ENCODE measurements at places on chromosomes 4 and X.
A peak's percentile ranks its signal among the peaks of the same experiment; 100 is the strongest.

GRCh38 chr4:108030332-108030731 lies 40.6 kb downstream of the HADH start:
- DNase-seq, result peak; percentile 58

- no peak for DNase-seq
Measured at GRCh38 chrX:7202206-7202605, 54.3 kb upstream of the PUDP start.

DNA sequence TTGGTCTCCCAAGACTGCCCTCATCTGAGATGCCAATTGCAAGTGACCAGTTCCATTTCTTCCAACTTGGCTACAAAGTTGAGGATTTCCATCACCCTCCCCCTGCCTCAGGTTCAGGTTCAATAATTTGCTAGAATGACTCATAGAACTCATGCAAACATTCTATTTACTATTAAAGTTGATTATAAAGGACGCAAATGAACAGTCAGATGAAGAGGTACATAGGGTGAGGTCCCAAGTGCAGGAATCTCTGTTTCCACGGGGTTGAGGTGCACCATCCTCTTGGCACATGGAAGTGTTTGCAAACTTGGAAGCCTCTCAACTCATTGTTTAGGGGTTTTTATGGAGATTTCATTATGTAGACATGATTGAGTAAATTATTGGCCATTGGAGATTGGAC lies 41.0 kb downstream of the FGFBP1 start:
- DNase-seq, result no peak

- no peak for DNase-seq
Measured at GRCh38 chr4:101818362-101818761, 27.8 kb downstream of the BANK1 start.

GRCh38 chr4:55733932-55734331 lies 85.7 kb upstream of the EXOC1L start:
- DNase-seq, result no peak

DNA sequence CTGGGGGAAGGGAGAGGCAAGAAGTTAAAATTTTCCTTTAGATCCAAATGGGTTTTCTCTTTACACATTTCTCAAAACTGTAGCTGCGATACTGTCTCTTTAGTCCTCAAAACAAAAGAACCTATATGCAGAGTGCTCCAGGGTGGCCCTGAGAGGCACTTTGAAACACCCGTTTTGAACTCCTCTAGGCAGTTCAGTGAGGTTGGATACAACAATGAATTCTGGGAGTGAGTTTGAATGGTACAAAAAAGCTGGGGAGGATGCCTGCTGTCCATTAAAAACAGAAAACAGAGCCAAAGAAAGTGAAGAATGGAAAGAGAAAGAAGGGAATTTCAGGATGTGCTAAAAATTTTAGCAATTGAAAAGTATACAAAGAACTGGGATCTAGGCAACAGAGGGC lies 23.1 kb downstream of the ENOX2 start:
- DNase-seq, result no peak

DNA sequence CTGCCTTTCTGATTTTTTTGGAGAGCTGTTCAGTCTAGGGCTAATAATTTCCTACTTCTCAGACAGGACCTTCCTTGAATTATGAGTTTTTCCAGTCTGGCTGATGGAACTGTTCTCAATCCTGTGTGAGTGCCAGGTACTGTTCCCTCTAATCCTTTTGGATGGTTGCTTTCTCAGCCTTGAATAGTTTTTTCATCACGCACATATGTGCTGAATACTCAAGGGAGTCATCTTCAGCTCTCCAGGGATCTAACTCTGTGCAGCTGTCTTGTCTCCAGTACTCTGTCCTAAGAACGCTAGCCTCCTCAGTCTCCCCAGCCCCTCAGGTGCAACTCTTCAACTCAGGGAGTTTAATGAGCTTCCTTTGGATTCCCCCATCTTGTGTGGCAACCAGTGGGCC lies 93.2 kb downstream of the GASK1B start:
- DNase-seq, result no peak

DNA sequence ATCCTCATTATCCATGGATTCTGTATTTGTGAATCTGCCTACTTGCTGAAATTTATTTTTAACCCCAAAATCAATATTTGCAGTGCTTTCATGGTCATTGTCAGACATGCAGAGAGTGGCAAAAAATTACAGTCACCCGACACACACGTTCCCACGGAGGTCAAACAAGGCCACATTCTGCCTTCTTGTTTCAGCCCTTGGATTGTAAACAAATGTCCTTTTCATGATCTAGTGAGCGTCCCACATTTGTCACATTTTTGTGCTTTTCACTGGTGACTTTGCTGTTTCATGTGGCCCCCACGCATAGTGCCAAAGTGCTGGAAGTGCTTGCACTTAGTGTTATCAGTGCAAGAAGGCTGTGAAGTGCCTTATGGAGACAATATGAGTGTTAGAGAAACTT lies 45.0 kb downstream of the SOD3 start:
- no peak for DNase-seq

GRCh38 chr4:41882625-41883347 lies 52.4 kb upstream of the TMEM33 start:
- peak; percentile 37 for DNase-seq

GRCh38 chr4:153533387-153533786 lies 67.2 kb downstream of the TMEM131L start:
- DNase-seq, result no peak

- DNase-seq, result no peak
Measured at GRCh38 chrX:136816975-136817374, 36.2 kb upstream of the ARHGEF6 start.

DNA sequence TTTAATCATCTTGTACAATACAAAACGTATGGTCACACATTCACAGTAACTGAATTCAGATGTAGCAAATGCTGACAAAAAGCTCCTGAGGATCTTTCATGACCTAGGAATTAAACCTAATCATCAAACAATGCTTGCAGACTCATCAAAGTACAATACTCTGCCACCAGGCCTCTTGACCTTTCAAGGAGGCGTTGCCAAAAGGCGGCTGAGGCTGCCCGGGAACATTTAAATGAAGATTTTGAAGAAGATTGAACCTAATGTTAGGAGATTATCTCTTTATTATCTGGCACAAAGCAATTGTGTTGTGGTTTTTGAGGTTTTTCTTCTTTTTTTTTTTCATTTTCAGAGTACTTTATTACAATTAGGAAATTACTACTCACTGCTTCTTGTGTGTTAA lies 340.5 kb downstream of the GALNTL6 start:
- no peak for DNase-seq

DNA sequence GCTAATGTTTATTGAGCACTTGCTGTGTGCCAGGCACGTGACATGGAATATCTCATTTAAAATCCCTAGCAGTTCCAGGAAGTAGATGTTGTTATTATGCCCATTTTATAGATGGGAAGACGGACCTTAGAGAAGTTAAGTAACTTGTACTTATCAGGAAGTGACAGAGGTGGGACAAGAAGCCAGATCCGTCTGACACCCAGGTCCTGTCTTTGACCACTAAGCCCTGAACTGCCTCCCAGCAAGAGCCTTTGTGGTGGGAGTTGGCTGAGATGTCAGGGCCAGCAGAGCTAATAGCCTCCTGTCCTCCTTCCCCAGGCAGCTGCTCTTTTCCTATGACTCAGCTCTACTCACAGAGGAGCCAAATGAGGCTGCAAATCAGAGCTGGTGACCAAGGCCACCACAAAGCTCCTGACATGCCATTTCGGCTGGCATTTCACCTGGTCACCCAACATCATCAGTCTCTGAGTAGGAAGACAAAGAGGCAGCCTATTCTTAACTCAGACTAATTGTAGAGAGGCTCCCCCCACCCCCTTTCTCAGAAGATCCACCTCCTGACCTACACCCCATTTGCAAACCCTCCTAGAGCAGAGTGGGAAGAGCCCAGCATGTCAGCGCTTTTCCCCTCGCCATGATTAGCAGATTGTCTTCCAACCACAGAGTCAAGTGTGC lies 175.1 kb upstream of the KIT start:
- DNase-seq, result no peak

- no peak for DNase-seq
Measured at GRCh38 chrX:101749436-101749835, 89.8 kb upstream of the ARMCX2 start.

- DNase-seq, result no peak
Measured at GRCh38 chr4:140581078-140581477, 12.3 kb upstream of the UCP1 start.

GRCh38 chr4:6095023-6095752 lies 77.0 kb upstream of the C4orf50 start:
- no peak for DNase-seq

DNA sequence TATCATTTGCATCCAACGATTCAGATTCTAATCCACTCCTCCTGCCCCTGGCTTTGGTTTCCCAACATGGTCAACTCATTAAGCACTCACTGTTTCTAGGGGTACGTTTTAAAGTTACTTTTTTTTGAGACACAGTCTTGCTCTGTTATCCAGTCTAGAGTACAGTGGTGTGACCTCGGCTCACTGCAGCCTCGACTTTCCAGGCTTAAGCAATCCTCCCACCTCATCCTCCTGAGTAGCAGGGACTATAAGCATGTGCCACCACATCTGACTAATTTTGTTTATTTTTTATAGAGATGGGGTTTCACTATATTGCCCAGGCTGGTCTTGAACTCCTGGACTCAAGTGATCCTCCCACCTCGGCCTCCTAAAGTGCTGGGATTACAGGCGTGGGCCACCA lies 48.9 kb downstream of the TMEM156 start:
- no peak for DNase-seq

- no peak for DNase-seq
Measured at GRCh38 chrX:32592786-32593185, 618.6 kb downstream of the DMD start.

GRCh38 chr4:75513526-75514130 lies 575 bp downstream of the RCHY1 start:
- no peak for DNase-seq

- no peak for DNase-seq
Measured at GRCh38 chr4:53378171-53378482, 686 bp downstream of the FIP1L1 start.

GRCh38 chrX:9539605-9540387 lies 74.9 kb downstream of the TBL1X start:
- no peak for DNase-seq

DNA sequence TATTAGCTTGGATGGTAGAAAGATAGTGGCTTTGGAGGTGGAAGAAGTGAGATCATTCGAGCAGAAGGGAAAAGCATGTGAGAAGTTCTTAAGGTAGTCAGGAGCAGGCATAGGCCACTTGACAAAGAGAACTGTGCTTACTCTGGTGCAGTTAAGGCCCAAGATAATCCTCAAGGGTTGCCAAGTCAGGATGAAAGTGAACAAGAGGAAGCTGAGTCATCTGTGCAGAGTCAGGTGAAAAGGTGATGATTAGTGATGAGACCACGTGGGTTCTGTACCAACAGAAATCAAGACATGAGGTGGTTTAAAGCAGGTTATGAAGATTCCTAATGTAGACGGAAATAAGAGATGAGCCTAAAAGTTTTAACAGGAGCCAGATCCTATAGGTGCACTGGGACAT lies 369.8 kb downstream of the DTHD1 start:
- no peak for DNase-seq

GRCh38 chrX:12962041-12962504 lies 12.8 kb upstream of the TMSB4X start:
- DNase-seq, result no peak

DNA sequence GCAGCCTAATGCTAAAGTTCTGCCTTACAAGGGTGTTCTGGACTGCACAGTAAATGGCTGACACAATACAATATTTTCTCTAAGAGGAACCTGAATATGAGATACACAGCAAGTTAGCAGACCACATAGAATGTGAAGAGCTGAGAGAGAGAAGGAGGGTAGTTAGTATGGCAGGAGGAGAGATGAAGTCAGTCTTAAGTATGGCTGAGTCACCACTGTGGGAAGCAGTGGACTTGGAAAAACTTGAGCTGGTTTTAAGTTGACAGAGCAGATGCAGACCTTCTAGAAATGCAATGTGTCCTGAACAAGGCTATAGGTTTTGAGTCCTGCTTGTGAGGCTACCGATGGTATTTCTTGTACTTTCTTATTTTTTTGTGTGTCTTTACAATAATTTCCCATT lies 172.5 kb downstream of the SH2D1A start:
- DNase-seq, result no peak

GRCh38 chrX:40083979-40084359 lies 13.8 kb downstream of the BCOR start:
- DNase-seq, result no peak

GRCh38 chrX:139015627-139016026 lies 304.1 kb upstream of the FGF13 start:
- DNase-seq, result no peak

DNA sequence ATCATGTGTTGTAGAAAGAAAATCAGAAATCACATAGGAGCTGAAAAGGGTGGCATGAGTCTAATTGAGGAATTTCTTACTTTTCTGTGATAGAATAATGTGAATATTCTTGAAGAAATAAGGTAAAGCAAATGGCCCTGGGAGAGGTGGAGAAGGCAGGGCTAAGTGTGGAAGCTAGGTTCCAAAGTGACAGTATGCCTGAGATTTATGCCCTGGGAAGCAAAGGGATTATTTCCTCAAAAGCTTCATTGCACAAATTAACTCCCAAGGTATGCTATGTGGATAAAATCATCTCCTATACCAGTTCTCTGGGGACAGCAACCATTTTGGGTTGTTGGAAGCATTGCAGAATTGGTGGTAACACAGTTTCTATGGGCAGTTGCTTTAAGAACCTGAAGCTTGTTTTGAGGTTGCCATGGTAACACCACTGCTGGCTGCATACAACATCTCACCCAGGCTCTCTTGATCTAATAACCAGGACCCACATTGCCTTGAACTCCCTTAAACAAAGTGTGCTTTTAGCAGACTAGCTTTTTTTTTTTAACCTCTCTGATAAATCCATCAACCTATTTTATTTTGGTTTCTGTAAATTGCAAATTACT lies 21.0 kb downstream of the MAOA start:
- no peak for DNase-seq

DNA sequence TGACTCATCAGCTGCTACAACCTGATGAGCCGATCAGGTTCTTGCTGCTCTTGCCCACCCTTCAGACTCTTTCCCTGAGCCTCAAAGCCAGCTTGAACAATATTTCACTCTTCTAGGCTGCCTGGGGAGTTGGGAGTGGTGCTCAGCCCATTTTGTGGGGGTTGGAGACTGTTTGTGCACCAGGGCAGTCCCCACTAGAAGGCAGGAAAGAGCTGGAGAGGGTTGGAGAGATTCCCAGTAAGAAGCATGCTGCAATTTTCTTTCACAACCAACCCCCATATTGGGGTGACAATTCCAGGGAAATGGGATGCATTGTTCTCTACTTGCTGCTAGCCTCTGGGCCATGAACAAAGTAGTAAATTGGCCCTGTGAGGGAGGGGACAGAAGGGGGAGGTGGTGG lies 44.1 kb downstream of the SLC16A2 start:
- no peak for DNase-seq

- no peak for DNase-seq
Measured at GRCh38 chr4:145812919-145813318, 125.7 kb downstream of the ZNF827 start.

- no peak for DNase-seq
Measured at GRCh38 chrX:136121788-136122187, 25.5 kb upstream of the FHL1 start.
